ENCODE measurements at places on chromosomes 2 and 18. TPM values are rescaled to one million over a fixed set of nuclear protein-coding genes. Genes with fewer than 3 reads are reported as not detected.

The PDIA6 gene
- 109 TPM for total RNA-seq

The C1GALT1C1L gene
- 2.3 TPM for total RNA-seq

The GALNT14 gene
- total RNA-seq = 15.5 TPM

- no peak for DNase-seq
Measured at GRCh38 chr18:55647331-55647730, 59.3 kb upstream of the TCF4 start.

Measured in prostate gland (tissue), 2 donors.